ENCODE measurements at places on chromosomes 7 and 10.

DNA sequence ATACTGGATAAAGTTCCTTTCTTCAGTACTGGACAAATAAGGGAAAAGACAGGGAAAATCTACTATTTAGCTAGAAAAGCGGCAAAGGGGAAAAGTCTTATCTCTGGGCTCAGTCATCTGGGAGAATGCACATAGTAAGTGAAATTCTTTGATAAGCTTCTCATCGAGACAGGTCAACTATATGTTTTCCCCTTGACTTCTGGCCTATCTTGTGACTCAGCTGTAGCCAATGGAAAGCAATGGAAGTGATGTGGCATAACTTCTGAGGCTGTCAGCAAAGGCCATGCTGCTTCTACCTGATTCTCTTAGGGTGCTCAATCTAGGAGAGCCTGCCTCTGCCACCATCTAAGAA is 91.9 kb downstream of the PCGF5 start:
- no peak for DNase-seq

- no peak for DNase-seq
These were observed 15.2 kb downstream of the HIBADH start for GRCh38 chr7:27647489-27647888.

- DNase-seq, result no peak
These were observed 44.2 kb downstream of the ZMIZ1 start for GRCh38 chr10:79112881-79113431.

- no peak for DNase-seq
These were observed 1.0 kb downstream of the ACSL5 start for GRCh38 chr10:112374724-112375541.

- no peak for DNase-seq
These were observed 142.4 kb upstream of the BMPER start for GRCh38 chr7:33762911-33763306.

GRCh38 chr7:130721486-130722277 is 12.3 kb downstream of the KLF14 start:
- peak; percentile 77 for DNase-seq

- no peak for DNase-seq
These were observed 29.3 kb upstream of the RNF32 start for GRCh38 chr7:156611014-156612010.

GRCh38 chr7:2529161-2530070 is 9.8 kb downstream of the LFNG start:
- DNase-seq, result no peak

GRCh38 chr7:2757361-2757903 is 69.4 kb downstream of the AMZ1 start:
- DNase-seq, result no peak

DNA sequence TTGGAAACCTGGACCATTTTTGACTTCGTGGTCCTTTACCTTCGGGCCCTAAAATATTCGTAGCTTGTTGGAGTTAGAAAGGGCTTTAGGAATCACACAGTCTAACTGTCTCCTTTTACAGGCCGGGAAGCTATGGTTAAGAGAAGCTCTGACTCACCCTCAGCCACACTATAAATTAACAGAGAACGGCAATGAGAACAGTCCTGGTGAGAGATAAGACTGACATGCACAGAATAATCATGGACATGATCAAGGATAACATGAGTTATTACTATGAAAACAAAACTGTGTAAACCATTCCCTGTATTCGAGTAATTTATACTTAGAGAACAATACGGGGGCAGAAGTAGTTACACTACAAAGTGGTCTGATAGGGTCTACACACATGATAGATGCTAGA is 162.5 kb upstream of the MALRD1 start:
- DNase-seq, result no peak

GRCh38 chr7:151871904-151872303 is 5.0 kb downstream of the PRKAG2 start:
- no peak for DNase-seq

DNA sequence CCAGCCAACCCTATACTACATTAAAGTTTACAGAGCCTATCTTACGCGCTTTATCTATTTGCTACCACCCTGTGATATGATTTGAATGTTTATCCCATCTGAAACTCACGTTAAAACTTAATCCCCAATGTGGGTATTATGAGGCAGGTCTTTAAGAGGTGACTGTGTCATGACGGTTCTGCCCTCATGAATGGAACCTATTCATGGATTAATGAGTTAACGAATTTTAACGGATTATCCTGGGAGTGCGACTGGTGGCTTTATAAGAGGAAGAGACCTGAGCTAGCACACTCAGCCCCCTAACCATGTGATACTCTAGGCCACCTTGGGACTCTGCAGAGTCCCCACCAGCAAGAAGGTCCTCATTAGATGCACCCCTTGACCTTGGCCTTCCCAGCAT is 37.8 kb downstream of the SRPK2 start:
- no peak for DNase-seq
